ENCODE measurements at places on chromosomes 16 and 17.

DNA sequence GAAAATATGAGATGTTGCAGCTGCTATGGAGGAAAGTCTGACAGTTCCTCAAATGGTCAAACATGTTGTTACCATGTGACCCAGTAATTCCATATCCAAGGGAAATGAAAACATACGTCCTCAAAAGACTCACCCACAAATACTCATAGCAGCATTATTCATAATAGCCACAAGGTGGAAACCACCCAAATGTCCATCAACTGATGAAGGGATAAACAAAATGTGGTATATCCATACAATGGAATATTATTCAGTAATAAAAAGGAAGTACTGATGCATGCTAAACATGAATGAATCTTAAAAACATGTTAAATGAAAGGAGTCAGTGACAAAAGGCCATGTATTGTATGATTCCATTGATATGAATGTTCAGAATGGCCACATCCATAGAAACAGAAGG is 140.2 kb downstream of the PITPNC1 start:
- peak; percentile 47 for DNase-seq

DNA sequence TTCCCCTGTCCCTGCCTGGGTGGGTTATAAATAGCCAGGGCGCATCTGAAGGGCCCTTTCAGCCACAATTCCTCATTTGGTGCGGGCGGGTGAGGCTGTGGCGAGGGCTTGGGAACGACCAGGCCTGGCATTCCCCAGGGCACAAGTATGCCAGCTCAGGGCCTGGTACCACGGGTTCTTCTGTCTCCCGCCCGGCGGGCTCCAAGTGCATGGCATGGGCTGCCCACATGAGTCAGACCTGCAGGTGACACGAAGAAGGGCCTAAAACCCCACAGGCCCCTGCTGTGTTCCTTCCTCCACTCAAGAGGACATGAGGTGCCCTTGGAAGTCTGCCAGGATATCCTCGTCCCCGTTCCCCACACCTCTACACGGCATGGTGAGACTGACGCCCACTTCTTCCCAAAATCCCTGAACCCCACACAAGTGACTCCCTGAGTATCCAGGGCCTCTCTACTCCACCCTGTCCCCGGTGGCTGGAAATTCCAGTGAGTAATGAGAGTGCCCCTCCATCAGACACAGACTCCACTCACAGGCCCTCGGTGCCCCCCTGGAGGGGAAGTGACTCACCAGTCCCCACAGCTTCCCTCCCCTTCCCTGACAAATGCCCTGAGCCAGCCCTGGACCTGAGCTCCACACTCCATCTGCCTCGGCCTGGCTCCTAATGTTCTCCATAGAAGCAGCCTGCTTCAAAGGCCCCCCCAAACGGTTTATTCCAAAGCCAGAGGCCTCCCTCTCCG is 68.8 kb downstream of the ABR start:
- peak; percentile 85 for DNase-seq

DNA sequence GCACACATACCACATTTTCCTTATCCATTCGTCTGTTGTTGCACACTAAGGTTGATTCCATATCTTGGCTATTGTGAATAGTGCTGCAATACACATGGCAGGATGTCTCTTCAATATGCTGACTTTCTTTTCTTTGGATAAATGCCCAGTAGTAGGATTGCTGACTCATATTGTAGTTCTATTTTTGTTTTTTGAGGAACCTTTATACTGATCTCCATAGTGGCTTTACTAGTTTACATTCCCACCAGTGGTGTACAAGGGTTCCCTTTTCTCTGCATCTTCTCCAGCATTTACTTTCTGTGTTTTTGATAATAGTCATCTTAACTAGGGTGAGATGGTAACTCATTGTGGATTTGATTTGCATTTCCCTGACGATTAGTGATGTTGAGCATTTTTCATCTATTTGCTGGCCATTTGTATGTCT is 118.1 kb downstream of the STXBP4 start:
- DNase-seq, result peak; percentile 89

GRCh38 chr17:29862127-29862526 is 67.9 kb downstream of the SSH2 start:
- DNase-seq, result no peak

GRCh38 chr17:7849751-7850504 is 4.9 kb upstream of the TMEM88 start:
- DNase-seq, result no peak

GRCh38 chr16:4691666-4692412 is 1.5 kb upstream of the NUDT16L1 start:
- no peak for DNase-seq

DNA sequence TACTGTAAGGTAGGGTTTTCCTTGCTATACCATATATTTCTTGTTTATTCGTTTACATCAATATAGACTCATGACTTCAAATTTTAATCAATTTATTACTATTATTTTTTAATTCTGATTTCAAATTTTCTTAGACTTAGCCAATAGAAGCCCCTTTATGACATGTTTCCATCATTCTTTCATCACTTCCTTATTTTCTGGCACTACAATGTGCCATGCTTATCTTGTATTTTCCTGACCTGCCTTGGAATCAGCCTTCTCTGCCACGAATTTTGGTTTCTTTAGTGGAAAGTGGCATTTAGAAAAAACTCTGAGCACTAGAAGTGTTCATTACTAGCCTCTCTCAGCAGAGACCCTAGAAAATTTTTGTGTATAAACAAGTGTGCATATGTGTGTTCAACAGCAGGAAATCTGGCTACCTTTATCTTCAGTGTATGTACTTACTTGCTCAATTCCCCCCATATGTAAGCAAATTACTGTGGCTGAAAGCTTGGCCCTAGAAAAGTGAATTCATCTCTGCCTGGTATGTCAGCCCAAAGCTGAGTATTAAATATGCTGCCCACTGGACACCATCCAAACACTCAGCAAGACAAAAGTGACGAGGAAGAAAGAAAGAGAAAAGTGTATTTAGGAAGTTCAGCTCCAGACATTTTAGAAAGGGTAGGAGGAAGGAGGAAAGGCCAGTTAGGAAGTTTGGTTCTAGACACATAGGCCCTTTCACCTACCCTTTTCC is 4.0 kb downstream of the STXBP4 start:
- DNase-seq, result no peak

DNA sequence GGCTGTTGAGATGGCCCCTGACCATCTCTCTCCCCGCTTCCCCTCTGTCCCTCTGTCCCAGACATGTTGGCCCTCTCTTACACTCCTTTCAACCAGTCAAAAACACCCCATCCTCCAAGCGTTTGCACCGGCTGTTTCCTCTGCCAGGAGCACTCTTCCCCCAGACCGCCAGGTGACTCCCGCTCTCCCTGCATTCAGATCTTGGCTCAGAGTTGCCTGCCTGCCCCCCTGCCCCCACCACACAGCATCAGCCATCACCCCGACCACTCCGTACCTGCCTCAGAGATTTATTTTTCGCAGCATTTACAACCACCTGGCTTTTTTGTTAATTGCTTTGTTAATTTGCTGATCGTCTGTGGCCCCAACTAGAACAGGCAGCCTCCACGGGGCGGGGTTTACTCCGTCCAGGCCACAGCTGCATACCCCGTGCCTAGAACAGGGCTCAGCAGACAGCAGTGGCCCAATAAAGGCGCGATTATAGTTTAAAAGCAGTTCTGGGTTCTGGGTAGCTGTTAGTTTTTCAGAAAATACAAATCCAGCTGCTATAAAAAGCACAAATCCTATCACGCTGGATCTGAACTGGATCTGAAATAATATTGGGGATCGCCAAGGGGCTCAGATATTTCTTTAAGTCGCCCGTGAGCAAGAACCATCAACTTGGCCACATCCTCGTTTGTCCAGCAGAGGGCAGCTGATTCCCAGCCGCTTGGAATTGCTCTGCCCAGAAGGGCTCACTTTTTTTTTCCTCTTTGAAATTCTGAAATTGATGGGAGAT is 173.6 kb downstream of the IRF8 start:
- DNase-seq, result peak; percentile 70

DNA sequence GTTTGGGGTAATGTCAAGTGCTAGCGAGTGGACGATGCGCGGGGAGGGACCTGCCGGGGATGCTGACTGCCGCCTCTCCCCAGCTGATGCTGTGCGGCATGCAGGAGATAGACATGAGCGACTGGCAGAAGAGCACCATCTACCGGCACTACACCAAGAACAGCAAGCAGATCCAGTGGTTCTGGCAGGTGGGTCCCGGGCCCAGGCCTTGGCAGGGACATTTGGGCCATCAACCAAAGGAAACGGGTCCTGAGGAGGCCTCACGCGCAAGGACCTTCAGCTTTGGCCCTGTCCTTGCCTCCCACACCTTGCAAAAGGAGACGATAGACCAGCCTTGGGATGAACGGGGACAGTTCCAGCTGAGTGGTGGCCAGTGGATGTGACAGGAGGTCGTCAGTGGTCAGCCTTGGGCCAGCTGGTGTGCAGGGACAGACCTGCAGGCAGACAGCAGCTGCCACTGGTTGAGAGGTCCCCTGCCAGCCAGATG is 13.6 kb upstream of the CLEC18A start:
- no peak for DNase-seq

- DNase-seq, result no peak
Observed at GRCh38 chr16:80563066-80563465, 22.3 kb downstream of the DYNLRB2 start.

- DNase-seq, result no peak
Observed at GRCh38 chr17:2500446-2500845, 11.2 kb downstream of the METTL16 start.

DNA sequence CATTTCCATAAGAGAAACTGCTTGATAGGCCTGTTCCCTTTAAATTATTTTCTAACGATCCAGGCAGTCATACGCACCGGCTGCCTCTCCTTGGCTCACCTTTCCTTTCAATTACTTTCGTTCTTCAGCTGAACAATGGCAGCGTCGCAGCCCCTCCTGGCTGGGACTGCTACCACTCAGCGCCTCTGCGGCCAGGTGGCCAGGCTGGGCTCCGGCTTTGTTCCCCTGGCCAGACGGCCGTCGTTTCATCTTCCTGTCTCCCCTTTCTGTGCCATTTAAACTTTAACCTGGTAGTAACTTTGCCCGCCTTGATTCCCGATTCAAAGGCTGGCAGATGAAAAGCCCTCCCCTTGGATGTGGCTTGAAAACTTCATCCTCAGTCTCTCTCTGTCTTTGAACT is 79.0 kb downstream of the C16orf78 start:
- no peak for DNase-seq

- DNase-seq, result no peak
Observed at GRCh38 chr16:49734331-49734730, 121.6 kb downstream of the ZNF423 start.
